ENCODE measurements at places on chromosomes 11 and 22.

DNA sequence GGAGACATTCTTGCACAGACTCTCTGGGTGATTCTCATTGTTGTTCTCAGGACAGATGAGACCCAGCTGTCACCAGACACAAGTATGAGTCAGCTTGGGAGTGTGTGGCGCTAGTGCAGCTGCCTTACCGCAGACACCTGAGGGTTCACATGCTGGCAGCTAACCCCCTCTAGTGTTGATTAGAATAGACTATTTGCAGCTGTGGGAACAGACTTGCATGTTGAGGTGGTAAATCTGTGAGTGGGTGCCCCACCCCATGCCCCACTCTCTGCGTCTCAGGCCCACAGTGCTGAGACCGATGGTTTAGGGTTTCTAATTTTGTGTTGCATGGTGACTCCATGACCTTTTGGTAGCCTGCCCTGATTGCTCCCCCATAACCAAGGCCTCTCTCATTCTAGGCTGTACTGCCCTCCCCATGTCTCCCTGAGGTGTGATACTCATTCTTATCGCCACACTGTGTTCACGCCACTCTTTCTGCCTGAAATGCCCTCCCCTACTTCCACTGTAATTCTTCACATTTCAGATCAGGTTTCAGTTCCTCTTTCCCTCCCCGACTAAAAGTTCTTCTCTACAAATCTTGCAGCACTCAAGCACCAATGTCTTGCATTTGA is 73.7 kb upstream of the KIRREL3 start:
- peak; percentile 72 for DNase-seq

GRCh38 chr11:28243061-28243460 is 134.9 kb downstream of the METTL15 start:
- DNase-seq = no peak

GRCh38 chr11:84249344-84250135 is 963.4 kb upstream of the CCDC90B start:
- no peak for DNase-seq

- no peak for DNase-seq
These were observed 244.1 kb downstream of the MN1 start for GRCh38 chr22:27557286-27558008.

DNA sequence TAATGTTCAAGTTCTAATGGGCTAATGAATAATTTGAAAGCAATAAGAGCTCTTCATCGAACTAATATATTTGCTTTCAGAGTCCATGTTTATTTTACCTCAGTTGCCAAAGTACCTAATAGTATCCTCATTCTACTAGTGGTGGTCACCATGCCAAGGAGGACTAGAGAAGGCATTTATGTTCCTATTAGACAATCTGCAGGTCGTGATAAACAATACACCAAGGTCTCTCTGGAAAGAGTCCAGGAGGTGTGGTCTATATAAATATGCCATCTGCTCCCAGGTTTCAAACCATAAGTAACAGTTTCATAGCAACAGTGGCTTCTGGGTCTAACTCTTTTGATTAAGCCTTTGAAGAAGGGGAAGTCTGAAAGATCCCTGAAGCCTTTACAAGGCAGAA is 42.9 kb downstream of the ARFGAP3 start:
- DNase-seq = peak; percentile 94

GRCh38 chr11:40293655-40294348 is 1165.7 kb downstream of the LRRC4C start:
- peak; percentile 57 for DNase-seq

DNA sequence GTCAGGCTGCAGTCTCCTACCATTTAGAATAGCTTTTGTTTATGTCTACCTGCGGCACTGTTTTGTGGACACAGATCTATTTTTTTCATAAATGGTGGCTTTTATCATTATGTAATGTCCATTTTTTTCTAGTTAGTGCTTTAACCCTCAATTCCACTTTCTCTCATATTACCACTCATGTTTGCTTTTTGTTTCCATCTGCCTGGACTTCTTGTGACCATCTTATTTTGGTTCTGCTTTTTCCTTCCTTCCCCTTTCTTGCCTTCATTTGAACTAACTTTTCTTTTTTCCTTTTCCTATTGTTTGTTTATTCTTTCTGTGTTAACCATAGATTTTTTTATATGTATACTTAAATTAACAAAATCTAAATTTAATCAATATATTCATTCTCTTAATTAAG is 98.5 kb upstream of the SLC22A12 start:
- no peak for DNase-seq

DNA sequence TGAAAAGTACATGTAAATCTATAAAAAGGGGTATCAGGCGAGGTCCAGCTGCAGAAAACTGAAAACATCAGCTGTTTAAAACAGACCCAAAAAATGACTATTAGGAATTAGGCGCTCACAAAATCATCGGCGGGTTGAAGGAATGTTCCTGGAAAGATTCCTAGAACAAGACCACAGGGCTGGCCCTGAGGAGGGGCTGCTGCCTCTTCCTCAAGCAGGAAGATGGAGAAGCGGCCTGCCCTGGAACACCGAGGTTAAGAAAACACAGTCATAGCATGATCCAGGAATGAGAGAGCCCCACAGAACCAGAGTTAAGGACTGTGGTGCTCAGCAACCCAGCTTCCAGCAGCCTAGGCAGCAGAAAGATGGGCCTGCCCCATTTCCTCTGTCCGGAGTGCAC is 78.4 kb downstream of the C11orf91 start:
- DNase-seq = no peak

GRCh38 chr22:48724899-48725298 is 1102.8 kb downstream of the BRD1 start:
- no peak for DNase-seq

DNA sequence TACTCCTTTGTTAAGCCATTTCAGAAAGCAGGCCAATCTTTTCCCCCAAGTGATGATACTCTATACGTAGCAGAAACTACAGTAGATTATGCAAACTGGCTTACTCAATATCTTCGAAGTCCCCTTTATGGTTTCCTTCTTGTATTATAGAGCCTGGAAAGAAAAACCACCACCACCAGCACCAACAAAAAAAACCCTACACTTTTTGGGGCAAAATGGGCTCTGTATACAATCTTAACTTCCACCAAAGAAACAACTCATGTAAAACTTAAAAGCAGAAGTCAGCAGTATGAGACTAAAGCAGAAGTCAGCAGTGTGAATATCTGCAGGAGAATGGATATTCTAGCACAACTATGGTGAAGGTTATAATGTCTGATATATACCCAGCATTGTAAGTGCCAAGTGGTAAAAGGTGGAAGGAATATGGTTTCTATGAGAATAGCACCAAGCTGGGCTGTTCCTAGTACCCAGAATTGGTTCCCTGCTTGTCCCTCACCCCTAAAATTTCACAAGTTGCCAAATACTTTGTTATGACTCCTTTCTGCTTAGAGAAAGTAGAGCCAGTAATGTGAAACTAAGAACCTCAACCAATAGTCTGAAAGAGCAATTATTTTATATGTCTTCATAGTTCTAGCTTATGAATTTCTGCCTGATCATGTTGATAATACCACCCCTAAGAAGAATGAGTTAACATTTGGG is 252.1 kb downstream of the SBF2 start:
- no peak for DNase-seq

GRCh38 chr11:89220684-89221339 is 43.1 kb downstream of the TYR start:
- DNase-seq = no peak

DNA sequence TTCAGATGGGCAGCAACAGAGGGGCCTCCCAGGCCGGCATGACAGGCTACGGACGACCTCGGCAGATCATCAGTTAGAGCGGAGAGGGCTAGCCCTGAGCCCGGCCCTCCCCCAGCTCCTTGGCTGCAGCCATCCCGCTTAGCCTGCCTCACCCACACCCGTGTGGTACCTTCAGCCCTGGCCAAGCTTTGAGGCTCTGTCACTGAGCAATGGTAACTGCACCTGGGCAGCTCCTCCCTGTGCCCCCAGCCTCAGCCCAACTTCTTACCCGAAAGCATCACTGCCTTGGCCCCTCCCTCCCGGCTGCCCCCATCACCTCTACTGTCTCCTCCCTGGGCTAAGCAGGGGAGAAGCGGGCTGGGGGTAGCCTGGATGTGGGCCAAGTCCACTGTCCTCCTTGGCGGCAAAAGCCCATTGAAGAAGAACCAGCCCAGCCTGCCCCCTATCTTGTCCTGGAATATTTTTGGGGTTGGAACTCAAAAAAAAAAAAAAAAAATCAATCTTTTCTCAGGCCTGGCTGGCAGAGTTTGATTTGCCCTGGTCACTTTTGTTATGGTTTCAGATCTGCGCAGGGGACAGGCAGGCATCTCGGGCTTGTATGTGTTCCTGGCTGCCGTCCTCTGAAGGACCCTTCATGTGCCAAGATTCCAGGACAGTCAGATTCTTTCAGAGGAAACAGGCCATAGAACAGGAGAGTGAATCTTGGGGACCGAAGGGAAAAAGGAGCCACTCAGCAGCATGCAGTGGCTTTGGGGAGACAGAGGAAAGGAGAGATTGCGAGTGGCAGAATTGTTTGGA is 5.3 kb downstream of the TAGLN start:
- DNase-seq = no peak

GRCh38 chr11:313304-313786 is 495 bp upstream of the IFITM1 start:
- no peak for DNase-seq

GRCh38 chr22:38487946-38488345 is 18.2 kb downstream of the DDX17 start:
- DNase-seq = no peak

- no peak for DNase-seq
These were observed 72.3 kb downstream of the BBOX1 start for GRCh38 chr11:27112946-27113345.

- no peak for DNase-seq
These were observed 1.1 kb upstream of the RASD2 start for GRCh38 chr22:35539487-35539886.

DNA sequence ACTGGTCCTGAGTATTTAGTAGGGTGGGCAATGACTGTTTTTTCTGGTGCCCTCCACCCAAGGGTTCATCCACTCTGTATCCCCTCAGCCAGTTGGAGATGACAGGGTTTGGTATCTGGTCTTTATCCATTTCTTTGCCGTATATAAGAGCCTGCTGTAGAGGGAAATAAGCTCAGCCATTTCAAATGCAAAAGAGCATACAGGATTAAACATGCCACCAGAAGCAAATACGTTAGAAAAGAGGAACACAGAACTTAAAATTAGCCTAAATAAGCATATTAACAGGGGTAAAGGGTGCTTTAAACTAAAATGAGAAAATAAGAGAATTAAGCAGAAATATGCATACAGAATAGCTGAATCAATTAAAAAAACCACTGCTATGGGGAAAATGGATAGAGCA is 27.8 kb upstream of the TOP3B start:
- no peak for DNase-seq

DNA sequence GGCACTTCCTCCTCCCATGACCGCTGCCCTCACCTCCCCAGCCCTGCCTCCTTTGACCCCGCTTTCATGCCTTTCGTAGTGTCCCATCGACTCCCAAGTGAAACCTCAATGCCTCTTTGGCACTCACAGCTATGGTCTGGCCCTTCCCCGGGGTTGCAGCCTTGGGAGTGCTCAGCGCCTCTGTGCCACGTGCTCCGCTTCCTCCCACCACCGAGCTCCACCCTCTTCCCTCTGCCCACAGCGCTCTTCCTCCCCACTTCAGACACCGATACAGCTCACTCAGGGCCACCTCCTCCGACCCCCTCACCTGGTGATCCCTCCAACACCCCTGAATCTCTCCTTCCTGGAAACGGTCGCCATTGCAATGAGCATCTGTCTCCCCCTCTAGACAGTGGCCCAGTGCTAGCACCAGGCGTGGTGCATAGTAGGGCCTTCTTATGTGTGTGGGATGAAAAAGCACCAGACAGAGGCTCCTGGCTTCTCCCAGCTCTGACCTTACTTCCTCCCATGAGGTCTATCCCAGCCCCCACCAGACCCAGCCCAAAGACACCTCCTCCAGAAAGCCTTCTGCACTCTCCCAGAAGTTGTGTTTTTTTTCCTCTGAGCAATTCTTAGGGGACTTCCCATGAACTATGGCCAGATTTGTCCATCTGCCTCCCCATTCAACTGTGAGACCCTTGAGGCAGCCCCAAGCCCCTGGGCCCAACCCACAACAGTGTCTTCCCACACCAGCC is 16.4 kb upstream of the SCGB1A1 start:
- no peak for DNase-seq

- DNase-seq = no peak
These were observed 16.4 kb upstream of the TESMIN start for GRCh38 chr11:68767672-68768071.

DNA sequence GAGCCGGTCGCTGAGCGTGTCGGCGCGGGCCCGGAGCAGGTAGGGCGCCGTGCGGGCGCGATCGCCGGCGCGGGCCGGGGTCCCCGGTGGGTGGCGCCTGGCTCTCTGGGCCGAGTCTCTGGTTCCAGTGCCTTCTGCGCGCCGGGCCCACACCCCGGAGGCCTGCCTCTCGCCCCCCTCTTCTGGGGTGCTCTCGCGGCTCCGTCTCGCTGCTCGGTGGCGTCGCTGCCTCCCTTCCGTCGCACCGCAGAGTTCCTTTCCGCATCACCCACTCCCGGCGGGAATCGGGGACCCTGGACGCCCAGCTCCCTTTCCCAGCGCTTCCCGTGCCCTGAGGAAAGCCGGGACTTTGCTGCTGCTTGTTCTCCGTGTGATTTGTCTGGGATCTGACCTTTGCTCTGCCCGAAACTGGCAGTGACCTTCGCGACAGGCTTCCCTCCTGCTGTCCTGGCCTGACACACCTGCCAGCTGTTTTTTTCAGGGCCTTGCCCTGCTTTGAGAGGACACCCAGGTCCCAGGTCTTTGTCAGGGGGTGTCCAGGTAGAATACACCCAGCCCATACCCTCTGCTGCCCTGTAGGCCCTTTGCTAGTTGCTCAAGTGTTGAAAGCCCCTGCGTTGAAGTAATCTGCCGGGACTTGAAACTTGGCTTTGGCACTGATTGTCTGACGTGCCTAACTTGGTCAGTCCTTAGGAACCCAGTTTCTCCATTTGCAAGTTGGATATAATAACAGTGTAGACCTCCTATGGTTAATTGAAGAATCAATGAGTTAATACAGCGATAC is 711 bp downstream of the FDX1 start:
- peak; percentile 41 for DNase-seq

- peak; percentile 42 for DNase-seq
These were observed 40.6 kb upstream of the RCN1 start for GRCh38 chr11:32050264-32050663.

- no peak for DNase-seq
These were observed 21.6 kb downstream of the ARVCF start for GRCh38 chr22:19994851-19995610.

DNA sequence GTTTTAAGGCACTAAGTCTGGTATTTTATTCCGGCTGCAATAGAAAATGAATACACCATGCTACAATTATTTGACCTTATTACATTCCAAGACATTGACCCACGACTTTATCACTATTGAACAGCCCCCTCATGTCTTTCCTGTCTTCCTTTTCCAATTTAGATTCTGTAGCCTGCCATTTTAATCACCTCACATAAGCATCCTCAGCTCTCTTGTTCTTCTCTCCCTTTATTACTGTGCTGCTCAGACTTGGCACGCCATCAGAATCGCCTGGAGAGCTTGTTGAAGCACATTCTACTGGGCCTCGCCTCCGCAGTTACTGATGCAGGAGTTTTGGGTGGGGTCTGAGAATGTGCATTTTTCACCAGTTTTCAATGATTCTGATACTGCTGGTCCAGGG is 38.7 kb upstream of the SWAP70 start:
- no peak for DNase-seq

- no peak for DNase-seq
These were observed 16.6 kb downstream of the CAPRIN1 start for GRCh38 chr11:34068111-34068510.
